HEK293T (cell line): ENCODE measurements at places on chromosomes 16 and 17.

- no peak for DNase-seq
Measured at GRCh38 chr16:55469821-55470532, 9.0 kb upstream of the MMP2 start.

DNA sequence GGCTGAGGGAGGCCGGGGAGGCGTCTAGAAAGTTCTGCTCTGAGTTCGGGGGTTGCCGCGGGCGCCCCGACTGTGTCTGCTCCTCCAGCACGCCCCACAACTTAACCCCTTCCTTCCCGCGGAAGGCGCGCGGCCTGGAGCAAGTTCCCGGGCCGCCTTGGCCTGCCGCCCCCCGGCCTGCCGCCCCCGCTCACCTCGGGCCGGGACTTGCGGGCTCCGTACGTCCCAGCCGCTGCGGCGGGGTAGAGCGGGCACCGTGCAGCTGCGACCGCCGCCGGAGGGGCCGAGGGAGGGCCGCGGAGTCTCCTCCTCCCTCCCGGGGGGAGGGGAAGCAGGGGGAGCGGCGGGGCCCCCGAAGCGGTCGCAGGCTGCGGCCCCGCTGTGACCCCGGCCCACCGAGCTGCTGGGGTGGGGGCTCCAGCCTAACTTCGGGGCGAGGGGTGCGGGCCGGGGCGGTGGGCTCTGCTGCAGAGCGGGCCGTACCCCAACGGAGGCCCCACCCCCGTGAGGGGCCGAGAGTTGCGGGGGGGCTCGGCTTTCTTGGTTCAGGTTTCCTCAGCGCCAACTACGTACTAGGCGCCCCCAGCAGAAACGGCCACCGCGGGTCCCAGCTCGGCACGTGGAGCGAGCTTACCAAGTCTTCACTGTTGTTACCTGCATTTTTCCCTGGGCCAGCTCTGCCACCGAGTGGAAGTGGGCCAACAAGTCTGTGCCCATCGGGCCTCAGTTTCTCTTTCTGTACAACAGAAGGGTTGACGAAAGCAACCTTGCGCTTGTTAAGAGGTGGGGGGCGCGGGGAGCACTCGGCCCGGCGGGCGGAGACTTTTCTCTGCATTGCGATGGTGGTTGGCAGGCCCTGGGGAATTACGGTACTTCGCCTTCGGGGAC lies at the start of gene CCDC102A:
CCDC102A (minus strand) TSS at position 266 of the 888 bp plus-strand sequence. CDS start 7,394 bp downstream, outside the sequence.
- DNase-seq: peak; percentile 67

DNA sequence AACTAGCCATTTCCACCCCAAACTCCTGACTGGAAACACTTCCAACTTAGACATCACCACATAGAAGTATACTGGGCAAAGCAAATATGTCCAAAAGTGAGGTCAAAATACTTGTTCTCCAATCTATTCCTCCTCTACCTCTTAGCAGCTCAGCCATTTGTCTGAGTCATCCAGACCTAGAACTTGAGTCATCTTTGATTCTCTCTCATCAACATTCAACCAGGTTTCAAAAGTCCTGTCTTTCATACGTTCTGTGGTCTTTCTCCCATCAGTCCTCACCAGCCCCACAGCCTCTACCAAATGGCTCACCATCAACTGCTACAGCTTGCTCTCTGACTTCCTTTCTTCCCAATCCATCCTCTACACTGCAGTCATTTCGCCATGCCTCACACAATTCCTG lies 6.8 kb downstream of the ANKFY1 start:
- DNase-seq: no peak

DNA sequence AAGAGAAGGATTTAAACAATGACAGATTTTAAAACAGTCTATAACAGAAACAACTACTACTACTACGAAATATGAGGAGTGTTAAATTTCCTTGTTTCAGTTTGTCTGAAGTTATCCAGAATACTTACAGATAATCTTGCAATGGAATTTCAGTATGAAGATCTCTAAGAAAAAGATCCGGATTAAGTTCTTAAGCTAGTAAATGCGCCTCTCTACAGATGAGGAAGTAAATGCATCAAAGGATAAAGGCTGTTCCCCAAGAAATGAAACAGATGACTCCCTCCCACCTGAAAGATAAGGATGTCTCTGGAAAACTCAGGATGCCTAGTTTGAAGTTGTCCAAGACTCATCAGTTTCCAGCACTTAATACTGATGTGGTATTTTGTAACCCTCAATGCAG lies 105.1 kb downstream of the PARN start:
- no peak for DNase-seq

- no peak for DNase-seq
Measured at GRCh38 chr17:41278176-41278955, 2.9 kb downstream of the KRTAP9-7 start.

DNA sequence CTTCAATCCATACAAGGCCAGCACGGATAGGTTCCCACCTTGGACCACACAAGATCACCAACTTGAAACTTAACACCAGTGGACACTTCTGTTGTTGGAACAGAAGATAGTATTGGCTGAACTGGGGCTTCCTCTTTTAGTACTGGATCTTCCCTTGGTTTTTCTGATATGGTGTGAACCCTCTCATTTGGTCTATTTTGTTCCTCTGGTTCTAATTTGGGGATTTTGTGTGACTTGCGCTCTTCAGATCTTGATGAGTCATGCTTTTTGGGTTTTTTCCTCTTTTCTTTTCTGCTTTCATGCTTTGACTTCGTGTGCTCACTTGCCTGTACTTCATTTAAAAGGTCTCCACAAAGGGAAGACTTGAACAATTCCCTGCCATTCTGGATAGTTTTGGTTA lies 39.0 kb downstream of the SOST start:
- DNase-seq: no peak

DNA sequence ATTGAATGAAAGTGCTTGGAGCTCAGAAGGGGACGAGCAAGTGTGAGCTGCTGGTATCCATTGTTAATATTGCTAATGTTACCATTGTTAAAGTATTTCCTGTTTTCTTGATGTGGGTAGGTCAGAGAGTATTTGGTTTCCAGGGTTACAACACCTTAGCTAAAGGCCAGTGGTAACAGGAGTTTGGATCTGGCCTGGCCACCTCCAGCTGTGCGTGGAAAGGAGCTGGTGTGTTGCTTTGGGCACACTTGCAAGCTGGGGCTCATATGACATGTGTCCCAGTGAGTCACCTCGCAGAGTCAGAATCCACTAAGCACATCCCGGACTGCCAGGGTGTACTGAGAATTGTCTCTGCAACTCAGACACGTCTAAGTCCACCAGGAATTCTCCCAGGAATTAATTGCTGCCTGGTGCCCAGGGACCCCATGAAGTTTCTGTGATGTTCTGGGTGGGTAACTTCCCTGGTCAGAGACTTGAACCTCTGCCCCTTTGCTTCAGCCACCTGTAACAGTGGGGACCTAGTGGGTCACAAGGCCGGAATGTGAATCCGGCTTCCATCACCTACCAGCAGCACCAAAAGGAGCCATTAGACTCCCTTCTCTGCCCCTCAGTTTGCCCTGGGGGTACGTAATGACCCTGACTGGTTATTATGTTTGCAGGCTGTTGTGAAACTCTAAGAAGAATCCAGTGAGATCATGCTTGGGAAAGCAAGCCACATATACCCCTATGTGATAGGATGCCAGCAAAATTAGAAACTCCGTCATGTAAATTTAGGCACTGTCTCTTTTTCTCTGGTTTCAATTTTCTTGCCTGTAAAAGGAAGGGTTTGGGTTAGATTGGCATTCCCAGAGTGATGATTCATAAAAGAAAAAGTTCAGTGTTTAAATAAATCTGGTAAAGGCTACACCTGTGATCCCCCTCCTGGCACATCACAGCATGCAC lies 12.8 kb downstream of the SLC6A2 start:
- DNase-seq: no peak

DNA sequence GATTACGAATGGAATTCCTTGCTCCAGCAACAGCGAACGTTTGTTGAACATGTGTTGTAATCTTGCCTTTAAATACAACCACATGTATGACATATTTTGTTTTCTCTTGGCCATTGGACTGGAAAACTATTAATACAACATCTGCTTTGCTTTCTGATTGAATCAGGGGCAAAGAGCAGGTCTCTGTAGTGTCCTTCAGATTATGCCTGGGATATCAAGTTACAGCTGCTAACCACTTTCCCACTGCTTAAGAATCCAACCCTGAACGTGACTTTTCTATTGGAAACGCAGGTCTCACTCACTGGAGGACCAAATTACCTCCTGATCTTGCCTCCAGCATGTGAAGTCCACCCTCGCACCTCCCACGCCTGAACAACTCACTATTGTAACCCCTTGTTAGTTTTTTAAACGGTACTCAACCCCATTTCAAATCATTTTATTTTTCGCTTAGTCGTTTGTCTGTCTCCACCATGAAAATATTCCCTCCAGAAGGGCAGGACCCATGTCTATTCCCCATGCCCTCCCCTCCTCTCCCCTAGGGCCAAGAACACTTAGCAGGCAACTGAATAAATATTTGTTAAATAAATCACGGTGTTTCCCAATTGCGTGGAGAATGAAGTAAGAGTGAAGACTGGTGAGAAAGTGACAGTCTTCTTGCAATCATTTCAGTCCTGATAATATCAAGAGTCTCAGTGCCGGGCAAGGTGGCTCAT lies 57.4 kb upstream of the MRTFB start:
- peak; percentile 51 for DNase-seq

GRCh38 chr17:10139577-10139976 lies 58.8 kb downstream of the GAS7 start:
- no peak for DNase-seq

- peak; percentile 19 for DNase-seq
Measured at GRCh38 chr17:34579017-34579946, at the start of gene TMEM132E. Gene TMEM132E (plus strand): TSS chr17:34579582. CDS start chr17:34581077, 1,495 bp downstream.

DNA sequence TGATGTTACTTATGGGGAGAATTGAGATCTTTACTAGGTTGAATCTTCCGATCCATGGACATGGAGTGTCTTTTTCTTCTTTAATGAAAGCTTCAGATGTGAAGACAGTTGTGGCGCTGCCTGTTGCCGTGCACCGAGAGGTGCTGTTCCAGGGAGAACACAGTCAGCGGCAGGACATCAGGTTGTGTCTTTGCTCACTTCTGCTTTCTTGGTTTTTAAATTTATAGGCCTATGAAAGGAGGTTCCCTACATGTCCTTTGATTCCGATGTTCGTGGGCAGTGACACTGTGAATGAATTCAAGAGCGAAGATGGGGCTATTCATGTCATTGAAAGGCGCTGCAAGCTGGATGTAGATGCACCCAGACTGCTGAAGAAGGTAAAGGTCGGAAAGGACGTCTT lies 49.8 kb downstream of the SEC14L1 start:
- no peak for DNase-seq

- no peak for DNase-seq
Measured at GRCh38 chr16:2273484-2273883, 5.6 kb upstream of the RNPS1 start.

GRCh38 chr17:68359791-68360535 lies 68.7 kb downstream of the ARSG start:
- DNase-seq: no peak

GRCh38 chr17:73520369-73520761 lies 123.9 kb downstream of the SDK2 start:
- no peak for DNase-seq

- peak; percentile 86 for DNase-seq
Measured at GRCh38 chr17:4908711-4909496, 6.0 kb upstream of the CHRNE start.

DNA sequence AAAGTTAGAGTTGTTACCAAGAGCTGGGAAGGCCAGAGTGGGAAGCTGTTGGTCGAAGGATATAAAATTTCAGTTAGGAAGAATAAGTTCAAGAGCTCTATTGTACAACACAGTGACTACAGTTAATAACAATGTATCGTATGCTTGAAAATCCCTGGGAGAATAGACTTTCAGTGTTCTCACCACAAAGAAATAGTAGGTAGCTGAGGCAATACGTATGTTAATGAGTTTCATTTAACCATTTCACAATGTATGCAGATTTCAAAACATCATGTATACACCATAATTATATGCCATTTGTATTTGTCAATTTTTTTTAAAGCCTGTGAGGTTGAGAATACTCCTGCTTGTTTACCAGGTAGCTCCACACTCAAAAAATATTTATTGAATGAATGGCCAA lies 41.5 kb upstream of the MYOCD start:
- DNase-seq: no peak

DNA sequence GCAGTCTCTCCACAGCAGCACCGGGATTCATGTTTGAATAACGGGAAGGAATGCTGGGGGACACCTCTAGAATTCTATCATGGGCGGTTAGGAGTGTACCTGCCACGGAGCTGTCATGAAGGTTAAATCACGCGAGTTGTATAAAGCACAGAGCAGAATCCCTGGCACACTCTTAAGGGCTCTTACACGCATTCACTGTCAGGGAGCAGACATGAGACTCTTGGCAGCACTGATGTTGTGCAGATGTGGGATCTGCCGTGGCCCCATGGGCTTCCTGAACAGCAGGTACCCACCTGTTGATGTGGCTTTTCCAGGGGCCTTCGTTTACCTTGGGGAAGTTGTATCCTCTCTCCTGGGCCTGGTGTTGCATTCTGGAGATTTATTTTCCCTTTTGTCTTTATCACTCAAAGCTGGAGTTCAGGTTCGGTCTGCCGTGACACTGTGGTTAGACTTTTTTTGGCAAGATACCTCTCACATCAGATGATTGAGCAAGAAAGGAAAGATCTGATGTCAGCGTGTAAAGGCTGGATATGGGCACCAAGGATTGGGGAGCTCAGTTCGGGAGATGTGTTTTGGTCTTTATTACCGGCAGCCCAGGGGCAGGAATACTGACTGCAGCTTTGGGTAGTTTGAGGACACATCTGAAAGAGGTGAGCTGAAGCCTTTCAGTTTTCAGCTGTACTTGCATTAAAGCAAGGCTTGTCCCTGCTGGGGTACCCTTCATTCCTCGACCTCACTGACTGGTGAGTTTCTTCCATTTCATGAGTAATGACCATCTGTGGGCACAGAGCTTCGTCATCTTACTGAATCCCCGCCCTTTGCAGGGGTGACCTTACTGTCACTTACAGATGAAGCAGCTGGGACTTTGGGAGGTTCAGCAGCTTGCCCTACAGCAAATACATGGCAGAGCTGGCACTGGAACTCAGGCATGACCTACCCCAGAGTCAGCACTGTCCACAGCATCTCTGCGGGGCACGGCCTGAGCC lies 19.3 kb downstream of the KNOP1 start:
- DNase-seq: no peak

DNA sequence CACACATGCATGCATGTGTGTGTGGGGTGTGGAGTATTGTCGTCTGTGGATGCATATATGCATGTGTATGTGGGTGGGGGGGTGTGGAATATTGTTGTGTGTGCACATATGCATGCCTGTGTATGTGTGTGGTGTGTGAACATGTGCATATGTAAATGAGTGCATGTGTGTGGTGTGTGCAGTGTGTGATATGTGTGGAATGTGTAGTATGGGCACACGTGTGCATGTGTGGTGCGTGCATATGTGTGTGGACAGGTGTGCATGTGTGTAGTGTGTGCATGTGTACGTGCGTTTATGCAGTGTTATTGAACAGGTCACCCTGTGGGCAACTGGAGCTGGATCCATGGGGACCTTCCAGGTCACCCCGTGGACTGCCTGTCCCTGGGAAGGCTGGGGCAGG lies 18.7 kb downstream of the RBFOX3 start:
- DNase-seq: no peak
